ENCODE measurements at places on chromosomes 6 and 20.

DNA sequence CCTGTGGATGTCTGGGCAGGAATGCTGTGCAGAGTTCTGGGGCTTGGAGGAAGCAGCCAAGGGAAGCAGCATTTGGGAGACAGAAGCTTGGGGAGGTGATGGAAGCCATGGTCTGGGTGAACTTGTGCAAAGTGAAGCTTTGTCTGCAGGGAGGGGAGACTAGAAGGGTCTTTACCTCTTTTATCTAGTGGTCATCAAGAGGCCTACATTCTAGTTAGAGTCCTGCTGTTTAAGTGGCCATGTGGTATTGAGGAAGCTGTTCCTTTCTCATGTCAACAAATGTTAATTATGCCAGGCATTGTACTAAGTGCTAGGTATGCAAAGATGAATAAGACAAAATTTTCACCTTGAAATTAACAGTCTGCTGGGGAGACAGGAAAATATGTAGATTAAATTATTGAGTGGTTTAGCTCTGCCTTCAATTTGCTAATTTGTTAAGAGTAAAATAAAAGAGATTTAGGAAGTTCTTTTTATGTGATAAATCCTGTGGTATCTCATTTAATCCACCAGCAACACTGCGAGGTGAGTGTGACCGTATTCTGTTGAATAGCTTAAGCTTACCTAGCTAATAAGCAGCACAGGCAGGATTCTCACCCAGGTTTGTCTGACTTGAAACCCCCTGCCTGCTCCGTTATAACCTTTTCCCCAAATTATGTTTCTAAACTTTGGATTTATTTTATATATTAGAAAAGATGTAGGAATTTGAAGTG lies 43.1 kb downstream of the ARID1B start:
- no peak for DNase-seq

- DNase-seq, result no peak
These were observed 11.2 kb downstream of the CST5 start for GRCh38 chr20:23868321-23868720.

- no peak for DNase-seq
These were observed 518.1 kb downstream of the HDGFL1 start for GRCh38 chr6:23087471-23087870.

DNA sequence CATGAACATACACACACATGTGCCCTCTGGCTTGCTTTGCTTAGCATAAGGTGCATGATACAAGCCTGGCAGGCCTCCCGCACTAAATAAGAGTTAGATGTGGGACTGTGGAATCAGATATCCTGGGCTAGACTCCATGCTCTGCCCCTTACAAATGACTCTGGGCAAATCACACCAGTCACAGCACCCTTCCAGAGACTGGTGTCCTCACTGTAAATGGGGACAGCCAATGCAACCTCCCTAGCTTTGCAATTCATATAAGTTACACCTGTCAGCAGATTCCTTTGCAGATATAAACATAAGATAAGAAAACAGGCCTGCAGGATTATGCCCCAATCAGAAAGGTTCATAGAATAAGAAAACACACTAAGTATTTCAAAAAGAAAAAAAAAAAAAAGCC lies 174.1 kb downstream of the PTPRT start:
- no peak for DNase-seq

GRCh38 chr6:152232501-152233151 lies 404.5 kb downstream of the SYNE1 start:
- DNase-seq, result no peak

DNA sequence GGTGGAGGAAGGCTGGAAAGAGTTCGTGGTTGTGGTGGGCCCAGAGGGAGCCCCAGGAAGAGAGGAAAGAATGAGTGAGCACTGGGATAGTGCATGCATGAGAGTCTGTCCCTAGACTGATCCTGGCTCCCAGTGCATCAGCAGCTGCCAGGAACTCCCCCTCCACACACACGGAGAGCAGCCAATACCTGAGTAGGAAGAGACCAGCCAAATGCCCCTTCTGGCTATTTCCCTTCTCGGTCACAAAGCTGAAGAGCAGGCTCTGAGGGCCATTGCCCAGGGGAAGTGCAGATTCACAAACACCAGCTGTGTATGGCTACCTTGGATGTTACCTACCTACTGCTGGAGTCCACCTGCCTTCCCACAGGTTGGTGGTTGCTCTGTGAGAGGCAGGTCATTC lies 45.1 kb downstream of the GABRR2 start:
- DNase-seq, result no peak

GRCh38 chr6:135236732-135237131 lies 55.6 kb downstream of the MYB start:
- DNase-seq, result no peak

GRCh38 chr20:51211191-51211590 lies 188.3 kb upstream of the KCNG1 start:
- DNase-seq, result no peak

DNA sequence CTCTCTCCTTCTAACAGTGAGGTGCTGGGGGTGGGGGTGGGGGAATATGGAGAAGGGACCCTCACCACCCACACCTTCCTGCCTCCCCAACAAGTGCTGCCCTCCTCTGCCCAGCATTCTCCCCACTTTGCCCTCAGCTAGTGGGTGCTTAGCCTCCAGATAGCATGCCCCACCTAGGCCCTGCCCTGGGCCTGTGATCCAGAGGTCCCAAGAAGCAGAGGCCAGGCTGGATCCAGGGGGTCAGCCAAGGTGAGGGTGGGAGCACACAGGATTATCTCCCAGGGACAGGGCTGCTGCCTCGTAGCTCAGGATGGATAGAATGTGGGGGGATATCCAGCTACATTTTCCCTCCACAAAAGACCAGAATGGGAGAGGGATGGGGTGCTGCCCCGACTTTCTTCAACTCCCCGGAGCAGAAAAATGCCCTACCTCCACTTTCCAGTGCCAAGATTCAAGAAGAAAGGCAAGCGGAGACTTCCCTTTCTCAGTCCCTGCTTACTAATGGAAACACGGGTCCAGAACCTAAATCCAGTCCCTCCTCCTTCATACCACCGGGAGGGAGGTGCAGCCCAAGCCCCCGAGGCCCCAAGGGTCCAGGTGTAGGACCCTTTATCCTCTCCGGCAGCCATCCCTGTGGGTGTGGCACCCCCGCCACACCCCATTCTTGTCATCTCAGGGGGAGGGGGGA lies 987 bp downstream of the ADISSP start:
- DNase-seq, result no peak
